Stimulated activated CD4-positive, alpha-beta T cell treated with anti-CD3 and anti-CD28 coated beads, Interleukin-1b, Interleukin-23, amount 100 ng/mL, for 1 hour (primary cell): ENCODE measurements at places on chromosomes 4 and X.

DNA sequence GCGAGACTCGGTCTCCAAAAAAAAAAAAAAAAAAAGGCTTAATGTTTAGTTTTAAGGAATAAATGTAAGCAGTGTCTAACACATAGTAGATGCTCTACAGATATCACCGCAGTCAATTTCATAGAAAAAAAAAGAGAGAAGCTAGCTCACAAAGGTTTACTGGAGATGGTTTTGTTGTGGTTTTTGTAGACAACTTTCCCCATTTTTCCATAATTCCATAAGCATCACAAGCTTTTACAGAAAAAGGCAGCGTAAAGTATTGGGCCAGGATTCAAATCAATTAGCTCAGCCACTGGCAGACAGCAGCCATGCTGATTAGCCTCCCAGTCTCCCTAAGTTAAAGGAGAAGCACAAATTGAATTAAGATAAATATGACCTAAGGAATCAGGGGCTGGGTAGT is 1.5 kb downstream of the GRSF1 start:
- DNase-seq, result no peak

- DNase-seq, result no peak
Observed at GRCh38 chrX:20361081-20361889, 94.6 kb upstream of the RPS6KA3 start.

GRCh38 chr4:30443289-30443688 is 276.9 kb upstream of the PCDH7 start:
- no peak for DNase-seq

DNA sequence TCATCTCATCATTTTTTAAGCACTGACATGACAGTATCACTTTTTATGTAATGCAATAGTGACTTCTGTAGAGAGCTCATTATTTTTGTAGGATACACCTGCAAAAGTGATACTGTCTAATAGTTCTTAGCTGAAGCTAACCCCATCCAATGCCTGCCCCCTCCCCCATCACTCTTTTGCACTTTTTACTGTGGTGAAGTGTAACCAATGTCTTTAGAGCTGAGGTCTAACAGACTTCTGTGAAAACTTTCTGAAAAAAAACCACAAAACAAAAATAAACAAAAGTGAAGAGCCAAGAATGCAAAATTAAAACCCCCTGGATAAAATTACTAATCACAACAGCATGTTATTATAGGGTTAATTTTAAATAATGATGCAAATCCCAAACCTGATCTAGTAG is 301.1 kb downstream of the ANK2 start:
- DNase-seq, result no peak

GRCh38 chr4:168433571-168433970 is 46.7 kb downstream of the DDX60L start:
- DNase-seq, result no peak

DNA sequence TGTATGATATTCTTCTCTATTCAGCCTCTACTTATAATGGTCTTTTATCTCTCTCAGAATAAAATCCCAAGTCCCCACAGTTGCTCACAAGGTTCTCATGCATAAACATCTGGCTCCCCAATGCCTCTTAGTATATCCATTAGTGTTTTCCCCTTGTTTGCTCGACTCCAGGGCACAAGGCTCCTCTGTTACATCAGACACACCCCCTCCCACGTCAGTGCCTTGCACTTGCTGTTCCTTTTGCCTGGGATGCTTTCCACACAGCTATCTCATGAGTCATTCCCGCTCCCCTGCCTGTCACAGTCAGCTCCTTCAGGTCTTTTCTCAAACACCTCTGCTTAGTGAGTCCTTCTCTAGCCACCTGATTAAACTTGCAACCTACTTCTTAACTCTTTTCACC is 260.2 kb downstream of the IL1RAPL1 start:
- DNase-seq, result no peak

- DNase-seq, result no peak
Observed at GRCh38 chr4:140271553-140271952, 101.9 kb upstream of the SCOC start.

DNA sequence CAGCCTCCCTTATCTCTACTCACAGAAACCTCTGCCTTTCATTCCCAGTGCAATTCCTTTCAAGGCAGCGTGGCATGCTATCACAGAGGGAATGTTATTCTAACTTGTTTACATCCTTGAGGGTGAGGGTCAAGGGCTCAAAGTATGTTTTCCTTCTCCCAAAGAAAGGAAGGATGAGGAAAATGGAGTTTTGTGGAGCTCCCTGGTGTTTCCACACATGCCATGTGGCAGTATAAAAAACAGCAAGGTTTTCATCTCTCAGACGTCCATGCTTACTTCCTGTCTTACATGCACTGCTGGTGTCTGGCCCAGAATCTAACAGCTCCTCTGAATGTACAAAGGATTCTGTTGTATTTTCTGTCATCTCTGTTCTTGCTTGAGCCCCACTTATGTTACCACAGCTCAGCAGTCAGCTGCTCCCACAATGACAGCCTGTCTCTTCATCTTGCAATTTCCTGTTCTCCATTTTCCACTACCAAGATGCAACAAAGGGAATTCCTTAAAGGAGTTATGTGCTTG is 128.0 kb downstream of the SNCA start:
- DNase-seq, result no peak

GRCh38 chr4:155541716-155542115 is 124.9 kb upstream of the GUCY1A1 start:
- DNase-seq, result no peak

DNA sequence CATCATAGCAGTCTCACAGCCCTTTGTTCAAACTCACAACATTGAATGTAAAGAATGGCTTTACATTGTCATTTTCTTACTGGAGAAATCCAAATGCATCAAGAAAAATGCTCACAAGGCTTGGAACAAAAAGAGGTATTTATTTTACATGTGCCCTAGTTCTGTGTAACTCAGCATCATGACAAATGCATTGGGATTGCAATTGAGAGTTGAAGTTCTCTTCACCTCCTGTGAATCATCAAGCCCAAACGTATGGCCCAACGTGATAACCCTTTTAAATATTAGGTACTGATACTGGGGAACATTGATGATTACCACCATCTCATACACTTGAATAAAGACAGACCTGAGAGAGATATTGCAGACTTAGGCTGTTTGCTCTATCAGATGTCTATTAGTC is 61.6 kb downstream of the GASK1B start:
- no peak for DNase-seq

DNA sequence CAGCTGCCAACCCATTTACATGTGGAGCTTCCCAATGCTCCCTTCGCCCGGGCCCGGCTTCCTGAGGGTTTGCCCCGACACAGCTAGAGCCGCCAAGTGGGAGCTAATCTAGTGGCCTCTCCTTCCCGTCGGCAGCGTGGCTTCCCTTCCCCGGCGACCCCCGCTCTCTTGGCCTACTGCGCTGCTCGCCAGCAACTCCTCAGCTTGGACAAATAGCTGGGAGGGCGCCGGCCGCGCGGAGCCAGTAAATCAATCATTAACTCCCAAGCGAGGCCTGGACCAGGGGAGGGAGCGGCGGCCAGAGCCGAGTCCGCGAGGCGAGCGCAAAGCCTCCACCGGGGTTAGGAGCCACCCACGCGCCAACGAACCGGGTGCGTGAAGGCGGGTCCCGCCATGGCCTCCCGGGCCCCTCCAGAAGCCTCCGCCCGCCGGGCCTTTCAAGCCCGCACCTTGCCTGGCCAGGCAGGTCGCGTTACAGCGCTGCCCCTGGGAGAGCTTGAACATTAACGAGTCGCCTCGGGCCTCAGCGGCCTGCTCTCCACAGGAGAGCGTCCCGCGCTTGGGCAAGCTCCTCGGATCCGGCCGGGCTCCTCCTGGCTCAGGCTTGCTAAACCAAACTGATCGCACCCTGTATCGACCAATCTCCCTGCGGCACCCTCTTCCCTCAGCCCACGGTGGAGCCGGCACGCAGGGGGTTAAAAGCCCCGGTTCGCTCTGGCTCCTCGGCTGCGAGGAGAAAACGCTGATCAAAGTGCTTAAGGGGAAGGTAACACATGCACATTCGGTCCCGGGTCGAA is 10.6 kb upstream of the BCOR start:
- no peak for DNase-seq

GRCh38 chr4:25857403-25857802 is 5.4 kb downstream of the SEL1L3 start:
- DNase-seq, result no peak

DNA sequence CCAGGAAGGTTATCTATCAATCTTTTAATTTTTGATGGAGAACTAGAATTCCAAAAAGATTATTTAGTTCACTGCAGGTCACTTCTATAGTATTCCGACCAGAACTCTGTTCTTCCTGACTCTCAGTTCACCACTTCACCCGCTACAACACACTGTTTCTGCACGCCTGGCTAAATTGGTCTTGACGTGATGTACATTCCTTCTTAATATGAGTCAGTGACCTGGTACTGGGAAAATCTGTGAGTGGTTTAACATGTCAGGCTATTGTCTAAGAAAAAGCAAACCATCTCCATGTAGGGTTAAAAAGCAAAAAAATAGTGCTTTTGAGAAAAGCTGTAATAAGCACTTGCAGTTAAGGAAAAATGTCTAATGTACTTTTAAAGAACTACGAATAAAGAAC is 120.4 kb downstream of the NDST3 start:
- DNase-seq, result no peak

- no peak for DNase-seq
Observed at GRCh38 chr4:43224559-43224958, 332.0 kb downstream of the GRXCR1 start.

GRCh38 chr4:165953181-165953580 is 80.1 kb downstream of the TLL1 start:
- no peak for DNase-seq

GRCh38 chr4:154982187-154983047 is 201.3 kb downstream of the RBM46 start:
- no peak for DNase-seq

GRCh38 chr4:37455301-37456131 is 211.0 kb downstream of the NWD2 start:
- no peak for DNase-seq

DNA sequence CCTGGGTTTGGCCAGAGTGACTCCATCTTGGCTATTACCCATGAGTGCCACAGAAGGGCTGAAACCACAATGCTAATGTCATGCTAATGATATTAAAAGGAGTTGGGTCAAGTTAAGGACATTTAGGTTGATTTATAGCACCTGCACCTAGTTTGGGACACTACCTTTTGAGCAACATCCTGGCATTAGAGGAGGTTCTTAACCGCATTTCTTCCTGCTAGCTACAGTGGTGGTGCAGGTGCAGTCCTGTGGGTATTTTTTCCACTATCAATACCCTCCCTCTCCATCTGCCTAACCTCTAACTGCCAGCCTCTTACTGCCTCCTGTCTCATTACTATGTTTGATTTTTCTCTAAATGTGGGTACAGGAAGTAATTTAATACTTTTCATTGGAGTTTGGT is 1276.1 kb downstream of the FSTL5 start:
- DNase-seq, result no peak

DNA sequence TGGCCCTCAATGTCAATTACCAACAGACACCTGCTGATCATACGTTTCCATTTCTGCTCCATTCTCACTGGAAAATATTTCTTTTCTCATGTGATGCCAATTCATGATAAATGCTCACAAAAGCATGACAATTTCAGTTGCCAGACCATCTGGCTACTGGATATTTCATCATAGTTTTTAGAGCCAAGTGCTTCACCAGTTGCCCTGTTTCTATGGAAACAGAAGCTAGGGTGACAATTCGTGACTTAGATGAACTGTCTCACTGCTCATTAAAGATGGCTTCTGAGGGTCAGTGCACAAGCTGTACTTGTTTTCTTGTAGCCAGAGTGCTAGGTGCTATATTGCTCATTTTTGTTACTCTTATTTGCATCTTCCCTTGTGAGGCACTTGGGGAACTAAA is 184.9 kb downstream of the COMMD8 start:
- no peak for DNase-seq

DNA sequence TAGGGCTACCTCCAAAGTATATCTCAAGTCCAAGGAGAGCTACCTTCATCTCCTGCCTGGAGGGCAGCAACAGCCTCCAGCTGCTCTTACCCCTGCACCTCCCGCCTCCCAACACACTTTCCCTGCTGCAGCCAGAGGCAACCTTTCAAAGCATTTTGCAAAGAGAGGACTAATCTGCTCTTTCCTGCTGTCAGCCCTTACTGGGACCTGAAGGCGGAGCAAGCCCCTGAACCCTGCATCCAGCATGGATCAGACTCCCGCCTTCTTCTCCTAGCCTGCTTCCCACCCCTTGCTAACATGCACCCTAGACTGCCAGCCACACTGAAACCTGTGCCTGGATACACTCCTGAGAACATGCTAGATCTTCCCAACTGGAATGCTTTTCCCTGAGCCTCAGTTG is 37.7 kb upstream of the VMA21 start:
- DNase-seq, result no peak

GRCh38 chr4:83830138-83830888 is 294.4 kb downstream of the GPAT3 start:
- DNase-seq, result no peak

DNA sequence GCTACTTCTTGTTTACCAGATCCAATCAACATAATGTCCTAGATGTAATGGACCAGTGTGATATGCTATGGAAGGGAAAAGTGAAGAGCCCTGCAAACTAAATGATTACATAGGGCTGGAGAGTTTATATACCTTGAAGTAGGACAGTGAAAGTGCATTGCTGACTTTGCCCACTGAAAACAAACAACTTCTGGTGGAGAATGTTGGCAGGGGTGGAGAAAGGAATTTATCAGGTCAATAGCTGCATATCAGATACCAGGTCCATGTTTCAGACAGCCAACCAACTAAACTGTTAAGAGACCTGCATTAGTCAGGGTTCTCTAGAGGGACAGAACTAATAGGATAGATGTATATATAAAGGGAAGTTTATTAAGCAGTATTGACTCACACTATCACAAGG is 82.4 kb downstream of the DCUN1D4 start:
- no peak for DNase-seq

DNA sequence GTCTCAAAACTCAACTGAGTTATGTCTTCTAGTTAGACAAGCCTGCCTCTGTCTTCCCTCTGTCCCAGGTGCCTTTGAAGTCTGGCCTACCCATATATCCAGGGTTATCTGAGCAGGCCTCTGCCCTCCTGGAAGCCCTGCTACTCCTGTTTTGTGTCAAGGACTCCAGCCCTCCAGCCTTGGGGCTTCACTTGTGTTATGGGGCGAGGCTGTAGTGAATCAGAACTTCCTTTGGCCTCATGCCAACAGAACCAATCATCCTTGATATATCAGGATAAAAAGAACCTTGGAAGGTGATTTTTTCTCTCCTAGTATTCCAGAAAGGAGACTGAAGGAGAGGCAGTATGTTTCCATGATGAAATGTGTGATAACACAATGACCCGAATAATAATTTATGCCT is 8.9 kb upstream of the ADGRG4 start:
- no peak for DNase-seq

DNA sequence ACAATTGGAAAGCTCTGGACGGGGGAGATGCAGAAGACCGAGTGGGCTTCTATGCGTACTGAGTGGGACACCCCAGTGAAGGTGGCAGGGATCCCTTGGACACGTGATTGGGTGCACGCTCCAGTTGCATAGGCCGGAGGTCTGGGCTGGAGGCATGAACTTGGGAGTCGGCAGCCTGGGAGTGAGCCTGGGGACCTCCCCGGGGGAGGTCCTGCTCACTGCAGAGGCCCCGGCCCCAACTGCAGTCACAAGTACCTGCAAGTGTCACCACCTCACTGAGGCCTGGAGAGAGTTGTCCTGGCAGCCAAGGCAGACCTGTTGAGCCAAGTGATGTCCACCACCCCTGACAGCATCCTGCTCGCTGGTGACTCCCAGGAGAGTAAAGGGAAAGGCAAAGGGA is 49.3 kb upstream of the HMX1 start:
- DNase-seq, result no peak
